ENCODE measurements at places on chromosomes 6 and 20.

DNA sequence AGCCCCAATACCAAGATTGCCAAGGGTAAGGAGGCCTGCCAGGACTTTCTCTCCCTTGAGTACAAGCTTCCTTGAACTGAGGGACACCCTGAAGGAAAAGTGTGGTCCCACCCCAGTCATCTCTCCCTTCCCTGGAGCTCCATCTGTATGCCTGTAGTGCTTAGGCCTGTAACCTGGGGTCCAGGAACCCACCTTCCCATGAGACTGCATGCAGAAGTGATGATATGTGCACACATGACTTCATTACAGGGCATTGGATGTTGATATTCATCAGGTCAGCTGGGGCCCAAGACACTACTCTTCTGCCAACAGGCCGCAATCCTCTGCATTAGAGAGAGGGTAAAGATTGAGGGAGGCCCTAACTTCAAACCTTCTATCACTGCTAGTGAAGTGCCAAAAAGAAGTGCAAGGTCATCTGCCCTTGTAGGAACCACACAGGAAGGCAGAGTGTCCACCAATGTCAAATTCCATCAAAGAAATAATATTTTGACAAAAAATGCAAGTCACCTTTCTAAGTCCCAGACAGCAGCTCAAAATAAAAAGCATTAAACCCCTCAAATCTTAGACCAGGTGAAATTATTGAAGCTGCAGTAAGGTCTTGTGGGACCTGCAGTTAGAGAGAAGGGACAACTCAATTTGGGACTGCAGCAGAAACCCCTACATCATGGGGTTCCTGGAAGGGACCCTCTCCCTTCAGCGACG is 5.1 kb downstream of the HLA-F start:
- DNase-seq = no peak

DNA sequence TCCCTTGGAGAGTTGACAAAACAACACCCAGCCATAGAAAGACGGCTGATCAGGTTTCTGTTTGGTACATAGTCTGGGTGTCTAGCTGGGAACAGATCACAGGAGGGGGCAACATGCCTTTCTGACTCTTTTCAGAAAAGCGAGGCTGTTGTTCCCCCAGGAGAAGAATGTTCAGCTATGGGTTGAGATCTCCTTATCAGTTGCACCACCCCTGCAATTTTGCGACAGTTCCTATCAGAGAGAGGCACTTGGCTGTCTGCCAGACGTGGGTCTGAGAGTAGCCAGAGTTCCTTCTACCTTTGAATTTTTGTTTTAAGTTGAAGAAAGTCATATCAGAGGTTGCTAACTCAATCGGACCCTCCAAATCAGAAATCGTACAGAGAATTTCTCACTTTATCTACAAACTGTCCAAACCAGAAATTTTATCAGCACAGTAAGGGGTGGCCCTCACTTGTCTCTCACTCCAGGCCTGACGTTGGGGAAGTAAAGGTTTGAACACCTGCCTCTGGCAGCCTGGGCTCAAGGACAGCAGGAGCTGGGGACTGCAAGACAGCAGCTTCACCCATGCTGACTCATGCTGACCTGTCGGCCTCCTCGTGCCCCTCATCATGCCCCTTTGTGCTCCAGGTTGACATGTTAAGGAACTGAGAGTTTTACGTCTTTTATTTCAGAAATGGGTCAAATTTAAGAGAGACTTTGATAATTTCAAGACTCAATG is 42.3 kb downstream of the TMC2 start:
- no peak for DNase-seq

DNA sequence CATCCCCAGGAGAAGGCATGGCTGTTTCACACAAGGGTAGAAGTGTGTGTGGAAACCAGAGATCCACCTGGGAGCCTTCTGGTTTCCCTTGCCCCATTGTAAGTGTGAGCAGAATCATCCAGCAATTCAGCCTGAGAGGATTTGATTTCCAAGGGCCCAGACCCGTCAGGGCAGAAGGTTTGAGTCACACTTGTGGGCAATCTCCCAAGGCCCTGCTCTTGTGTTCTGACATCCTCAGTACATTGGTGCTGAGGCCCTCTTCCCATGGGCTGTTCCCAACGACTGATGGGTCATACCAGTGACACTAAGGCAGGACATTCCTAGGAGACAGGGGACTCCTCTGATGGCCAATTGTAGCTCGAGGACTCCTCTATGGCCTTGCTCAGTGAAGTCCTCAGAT is 58.2 kb upstream of the POLR1H start:
- DNase-seq = no peak

DNA sequence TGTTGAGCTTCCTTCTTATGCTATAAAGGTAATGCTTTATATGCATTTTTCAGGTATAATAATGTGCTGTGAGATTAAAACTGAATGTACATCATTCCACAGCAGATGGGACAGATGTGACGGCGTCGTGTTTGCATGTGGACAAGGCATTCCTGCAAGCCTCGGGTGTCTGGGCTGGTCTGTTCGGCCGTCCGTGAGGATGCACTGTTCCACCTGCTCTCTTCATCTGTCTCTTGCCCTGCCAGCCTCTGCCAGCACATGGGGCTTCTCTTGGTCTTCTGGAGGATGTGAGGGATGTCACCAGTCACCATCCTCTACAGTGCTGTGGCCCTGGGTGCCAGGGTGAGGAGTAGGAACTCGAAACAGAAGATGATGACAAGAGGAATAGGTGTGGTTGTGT is 223.2 kb downstream of the ERMARD start:
- DNase-seq = no peak

DNA sequence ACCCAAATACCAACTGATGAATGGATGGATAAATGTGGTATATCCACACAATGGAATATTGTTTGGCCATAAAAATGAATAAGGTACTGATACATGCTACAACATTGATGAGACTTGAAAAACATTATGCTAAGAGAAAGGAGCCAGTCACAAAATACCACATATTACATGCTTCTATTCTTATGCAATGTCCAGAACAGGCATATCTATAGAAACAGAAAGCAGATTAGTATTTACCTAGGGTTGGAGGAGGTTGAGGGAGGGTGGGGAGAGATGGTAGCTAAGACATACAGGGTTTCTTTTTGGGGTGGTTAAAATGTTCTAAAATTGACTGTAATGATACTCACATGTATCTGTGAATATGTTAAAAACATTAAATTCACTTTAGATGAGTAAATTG is 24.8 kb upstream of the TBX18 start:
- DNase-seq = no peak

- no peak for DNase-seq
Measured at GRCh38 chr6:167898673-167899311, 72.1 kb downstream of the AFDN start.

- DNase-seq = no peak
Measured at GRCh38 chr6:110398778-110399177, 16.6 kb downstream of the DDO start.

DNA sequence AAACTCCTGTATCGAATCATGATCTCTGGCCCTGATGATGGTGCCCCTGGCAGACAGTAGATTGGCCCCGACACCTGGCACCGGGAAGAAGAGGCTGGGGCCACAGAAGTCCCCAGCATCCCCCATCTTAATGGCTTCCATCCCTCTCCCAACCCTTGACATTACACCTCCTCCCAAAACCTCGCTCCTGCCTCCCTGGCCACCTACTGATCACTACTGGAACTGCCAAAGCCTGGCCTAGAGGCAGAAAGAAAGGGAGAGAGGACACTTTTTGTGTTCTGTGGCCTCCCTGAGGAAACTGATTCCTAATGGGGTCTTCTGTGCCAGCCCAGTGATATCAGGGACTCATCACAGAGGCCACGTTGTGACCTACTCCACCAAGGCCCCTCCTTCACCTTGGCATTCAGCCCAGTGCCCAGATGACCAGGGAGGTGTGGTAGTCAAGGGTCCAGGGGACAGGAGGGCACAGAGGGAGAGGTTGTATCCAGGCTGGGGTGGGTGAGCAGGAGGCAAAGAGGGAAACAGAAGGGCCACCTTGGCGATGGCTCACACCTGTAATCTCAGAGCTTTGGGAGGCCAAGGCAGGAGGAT is 6.1 kb downstream of the C20orf173 start:
- DNase-seq = no peak

- DNase-seq = no peak
Measured at GRCh38 chr20:20503777-20504530, 136.1 kb downstream of the INSM1 start.

- no peak for DNase-seq
Measured at GRCh38 chr6:152124429-152125074, 317.1 kb downstream of the ESR1 start.

GRCh38 chr6:107064579-107065065 is 36.6 kb downstream of the MTRES1 start:
- peak; percentile 33 for DNase-seq

- DNase-seq = no peak
Measured at GRCh38 chr6:164142322-164142721, 727.8 kb downstream of the QKI start.

GRCh38 chr6:130749402-130749801 is 77.8 kb upstream of the SMLR1 start:
- no peak for DNase-seq

GRCh38 chr6:106894978-106895702 is 79.4 kb downstream of the CD24 start:
- no peak for DNase-seq

DNA sequence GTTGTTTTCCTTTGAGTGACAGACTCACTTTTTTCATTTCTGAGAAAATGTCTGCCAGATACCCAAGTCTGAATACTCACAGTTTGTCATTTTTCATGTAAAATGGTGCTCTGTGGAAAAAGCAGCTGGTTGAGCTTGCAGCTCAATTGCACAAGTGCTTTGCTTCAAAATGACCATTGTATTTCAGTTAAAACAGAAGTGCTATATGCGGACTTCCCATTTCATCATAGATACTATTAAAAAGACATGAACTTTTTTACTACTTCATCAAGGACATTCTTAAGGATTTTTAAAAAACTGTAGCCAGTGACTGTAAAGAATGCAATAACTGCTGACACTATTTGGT is 61.5 kb downstream of the KCNS1 start:
- no peak for DNase-seq

GRCh38 chr6:151166180-151166579 is 73.6 kb upstream of the AKAP12 start:
- no peak for DNase-seq

GRCh38 chr6:133131621-133132465 is 109.3 kb upstream of the EYA4 start:
- no peak for DNase-seq

- DNase-seq = peak; percentile 74
Measured at GRCh38 chr6:130872250-130873095, 45.3 kb downstream of the SMLR1 start.

DNA sequence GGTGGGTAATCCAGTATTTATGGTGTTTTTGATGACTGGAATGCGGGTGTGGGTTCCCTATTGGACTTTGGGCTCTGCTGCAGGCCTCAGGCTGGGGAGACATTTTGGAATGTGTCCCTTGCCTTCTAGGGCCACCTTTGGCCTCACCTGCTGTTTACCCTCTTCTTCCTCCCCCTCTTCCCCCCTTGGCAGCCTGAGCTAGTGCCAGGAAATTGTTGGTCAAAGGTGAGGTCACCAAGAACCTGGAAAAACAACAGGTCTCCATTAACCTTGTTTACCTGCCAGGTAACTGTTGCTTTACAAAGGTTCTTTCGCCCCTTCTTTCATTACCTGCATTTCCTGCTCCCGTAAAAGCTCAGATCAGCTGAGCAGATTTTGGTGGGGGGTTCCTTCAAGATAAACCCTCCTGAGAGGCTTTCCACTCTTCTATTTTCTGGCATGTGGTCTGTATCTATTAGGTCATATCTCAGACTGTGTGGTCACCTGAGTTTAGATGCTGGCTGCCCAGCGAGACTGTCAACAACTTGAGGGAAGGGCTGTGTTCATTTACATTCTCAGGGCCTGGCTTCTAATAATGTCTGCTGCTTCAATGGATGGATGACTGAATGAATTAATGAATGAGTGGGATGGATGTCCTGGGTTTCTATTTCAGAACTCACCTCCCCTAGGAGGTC is 34.7 kb downstream of the VEGFA start:
- no peak for DNase-seq

GRCh38 chr6:169289257-169289618 is 35.6 kb upstream of the THBS2 start:
- DNase-seq = no peak

- no peak for DNase-seq
Measured at GRCh38 chr6:72819609-72820008, 197.7 kb downstream of the KCNQ5 start.

DNA sequence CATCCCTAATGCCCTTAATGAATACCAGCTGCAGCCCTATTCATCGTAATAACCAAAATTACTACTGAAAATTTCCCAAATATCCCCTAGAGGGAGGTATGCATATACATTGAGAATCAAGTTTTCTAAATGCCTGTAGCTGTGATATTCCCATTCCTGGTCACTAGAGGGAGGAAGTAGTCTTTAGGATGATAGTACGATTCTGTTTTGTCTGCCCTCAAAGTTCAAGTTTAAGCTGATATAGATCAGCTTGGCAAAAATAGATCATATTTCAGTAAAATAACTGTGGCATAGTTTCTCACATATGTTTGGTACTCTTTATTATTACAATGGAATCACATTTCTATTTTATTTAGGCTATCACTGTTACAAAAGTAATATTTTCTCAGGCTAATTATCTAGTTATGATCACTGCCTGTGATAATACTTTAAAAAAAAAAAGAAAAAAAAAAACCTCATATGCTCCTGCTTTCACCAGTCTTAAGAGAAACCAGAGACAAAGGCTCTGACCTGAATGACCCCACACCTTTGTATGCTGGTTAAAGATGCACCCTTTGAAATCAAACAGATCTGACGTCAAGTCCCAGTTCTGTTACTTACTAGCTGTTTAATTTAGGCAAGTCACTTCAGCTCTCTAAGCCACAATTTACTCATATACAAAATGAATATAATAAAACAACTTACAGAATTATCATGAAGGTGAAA is 11.0 kb downstream of the TSPYL1 start:
- no peak for DNase-seq

DNA sequence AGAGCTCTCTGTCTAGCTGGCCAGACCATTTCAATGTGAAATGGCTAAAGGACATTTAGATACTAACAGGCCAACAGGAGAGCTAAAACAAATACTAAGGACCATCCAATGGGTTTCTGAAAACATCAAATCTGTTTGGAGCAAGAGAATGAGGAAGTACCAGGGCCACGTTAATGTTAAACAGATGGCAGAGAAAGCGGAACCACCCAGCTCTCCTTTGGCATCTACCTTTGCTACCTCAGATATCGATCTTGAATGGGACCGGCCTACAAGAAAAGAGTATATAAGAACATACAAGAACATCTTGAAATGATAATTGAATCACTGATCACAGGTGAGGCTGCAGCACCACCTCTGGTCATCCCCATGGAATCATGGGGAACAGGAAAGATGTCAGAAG is 31.8 kb downstream of the KCNK5 start:
- no peak for DNase-seq

GRCh38 chr6:113909224-113909856 is 52.2 kb downstream of the MARCKS start:
- DNase-seq = no peak

GRCh38 chr6:27268803-27269202 is 21.3 kb downstream of the PRSS16 start:
- no peak for DNase-seq

- DNase-seq = no peak
Measured at GRCh38 chr6:129498950-129499842, 210.8 kb downstream of the ARHGAP18 start.

All from left cardiac atrium (tissue), 4 donors.